Skin of body (tissue), 3 donors: ENCODE measurements at places on chromosomes 12 and 14.
A peak's percentile ranks its signal among the peaks of the same experiment; 100 is the strongest.

DNA sequence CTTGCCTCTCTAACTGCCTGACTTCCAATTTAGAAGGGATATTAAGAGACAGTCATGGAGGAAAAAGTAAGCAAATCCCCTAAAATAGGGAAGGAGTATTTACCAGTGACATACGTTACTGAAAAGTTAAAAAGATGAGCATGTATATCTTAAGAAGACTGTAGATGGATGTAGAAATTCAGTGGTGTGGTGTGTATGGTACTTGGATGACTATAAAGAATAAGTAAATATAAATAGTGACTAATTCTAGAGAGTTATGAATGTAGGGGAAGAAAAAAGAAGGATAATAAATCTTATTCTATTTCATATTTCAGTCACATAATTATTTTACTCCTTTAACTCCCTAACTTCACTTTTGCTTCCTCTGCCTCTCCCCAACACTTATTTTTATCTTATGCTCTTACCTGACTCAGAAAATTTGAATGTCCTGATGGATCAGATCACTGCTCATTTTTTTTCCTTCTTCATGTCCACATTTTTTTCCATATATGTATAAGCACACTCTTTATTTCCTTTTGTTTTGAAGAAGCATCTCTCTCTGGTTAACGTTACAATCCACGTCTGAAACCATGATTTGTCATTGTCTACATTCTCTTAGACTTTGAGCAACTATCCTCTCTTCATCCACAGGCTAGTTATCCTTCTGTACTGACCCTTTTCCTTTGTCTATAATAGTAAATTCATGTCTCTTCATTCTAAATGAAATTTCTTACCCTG lies 422.7 kb upstream of the SYT1 start:
- DNase-seq, result no peak

DNA sequence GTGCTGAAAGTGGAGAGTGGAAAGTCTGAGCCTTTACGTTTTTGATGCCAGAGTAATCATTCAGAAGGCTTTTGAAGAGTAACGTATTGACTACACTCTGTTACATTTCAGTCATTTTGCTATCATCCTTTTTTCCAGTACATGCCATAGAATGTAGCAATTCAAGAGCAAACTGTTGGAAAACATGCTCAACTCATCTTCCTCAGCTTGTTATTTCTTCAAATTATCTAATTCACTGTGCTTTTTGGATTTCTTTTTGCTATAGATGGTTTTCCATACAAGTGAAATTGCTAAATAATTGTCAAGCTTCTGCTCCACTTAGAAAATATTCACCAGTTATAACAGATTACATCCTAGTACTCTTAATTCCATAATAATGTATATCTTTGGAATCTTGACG lies 129.9 kb upstream of the CLEC14A start:
- no peak for DNase-seq

DNA sequence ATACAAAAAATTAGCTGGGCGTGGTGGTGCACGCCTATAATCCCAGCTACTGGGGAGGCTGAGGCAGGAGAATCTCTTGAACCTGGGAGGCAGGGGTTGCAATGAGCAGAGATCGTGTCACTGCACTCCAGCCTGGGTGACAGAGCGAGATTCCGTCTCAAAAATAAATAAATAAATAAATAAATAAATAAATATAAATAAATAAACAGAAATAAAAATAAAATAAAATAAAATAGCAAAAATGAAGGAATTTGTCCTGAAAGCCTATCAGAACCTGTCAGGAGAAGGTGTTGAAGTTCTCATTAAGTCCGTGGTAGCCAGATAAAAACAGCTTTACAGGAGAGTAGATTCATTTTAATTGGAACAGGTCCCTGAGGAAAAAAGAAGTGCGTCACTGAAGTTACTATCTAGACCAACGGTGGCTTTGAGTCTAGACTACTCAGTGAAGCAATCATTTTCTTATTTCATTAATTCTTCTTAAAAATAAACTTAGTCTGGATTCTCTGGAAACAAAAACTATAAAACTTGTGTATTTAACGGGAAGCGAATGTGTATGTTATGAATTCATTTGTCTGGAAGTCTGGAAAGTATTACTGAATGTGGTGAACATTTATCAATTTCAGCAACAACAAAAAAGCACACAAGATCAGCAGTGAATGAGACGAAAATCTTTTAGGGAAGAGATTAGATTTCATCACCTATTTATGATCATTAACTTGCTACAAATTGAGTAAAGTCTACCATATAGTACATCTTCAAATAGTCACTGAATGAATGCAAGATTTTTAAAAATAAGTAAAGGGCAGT lies 248.5 kb upstream of the PDE3A start:
- peak; percentile 49 for DNase-seq

GRCh38 chr12:57130941-57131340 lies 2.7 kb downstream of the LRP1 start:
- no peak for DNase-seq

DNA sequence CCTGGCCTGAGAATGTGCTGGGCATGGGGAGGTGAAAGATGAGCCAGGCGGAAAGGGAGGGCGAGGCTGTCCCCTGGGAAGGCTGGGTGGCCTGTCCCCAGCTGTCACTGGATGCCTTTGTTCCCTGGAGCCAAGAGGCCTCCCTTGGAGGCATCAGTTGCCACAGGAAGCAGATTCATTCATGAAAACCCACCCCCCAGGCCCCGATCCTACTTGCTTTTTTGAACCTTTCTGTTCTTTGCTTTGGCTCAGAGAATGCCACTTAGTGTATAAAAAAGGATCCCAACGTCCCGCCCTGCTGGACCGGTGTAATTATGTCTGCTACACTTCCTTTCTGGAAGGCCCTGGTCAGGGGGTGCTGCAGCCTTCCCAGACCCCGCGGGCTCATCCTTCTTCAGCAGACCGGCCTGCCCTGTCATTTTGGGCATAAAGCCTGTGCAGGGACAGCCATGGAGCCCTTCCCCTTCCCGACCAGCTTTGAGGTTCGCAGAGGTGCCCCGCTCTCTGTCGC lies 220.2 kb downstream of the SLC41A2 start:
- no peak for DNase-seq

GRCh38 chr14:105486163-105486973 lies at the start of gene CRIP1:
Gene CRIP1, plus strand, starts transcription at chr14:105486886. Its CDS starts 374 bp downstream, at chr14:105487260.
- no peak for DNase-seq

DNA sequence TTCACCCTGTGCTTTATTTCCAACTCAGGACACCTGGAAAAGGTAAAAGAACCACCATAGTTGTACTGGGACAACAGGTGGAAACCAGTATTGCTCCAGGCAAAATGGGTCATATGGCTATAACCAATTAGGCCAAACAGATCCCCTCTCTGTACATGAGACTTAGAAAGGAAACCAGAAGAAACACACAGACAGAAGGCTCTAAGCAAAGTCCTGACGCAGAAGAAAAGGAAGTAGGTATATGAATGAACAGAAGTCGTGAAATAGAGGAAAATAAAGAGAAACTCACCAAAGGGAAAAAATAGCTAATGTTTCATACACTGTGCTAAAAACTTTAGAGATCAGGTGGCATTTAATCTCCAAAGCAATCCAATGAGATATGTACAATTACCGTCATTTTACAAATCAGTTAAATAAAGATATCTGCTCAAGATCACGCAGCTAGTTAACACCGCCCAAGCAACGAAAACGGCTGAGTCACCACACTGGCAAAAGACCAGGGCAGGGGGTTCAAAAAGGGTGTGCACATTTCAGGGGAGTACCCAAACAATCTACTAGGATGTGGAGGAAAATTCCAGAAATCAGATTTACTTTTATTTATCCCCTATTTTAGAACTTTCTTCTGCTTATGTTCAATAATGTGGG lies 82.3 kb downstream of the ITPR2 start:
- no peak for DNase-seq

- DNase-seq, result no peak
Observed at GRCh38 chr12:10607885-10608458, 5.4 kb downstream of the MAGOHB start.
